NCI-H2081 (cell line): ENCODE measurements at places on chromosomes 1 and 21.

- DNase-seq = no peak
Observed at GRCh38 chr1:206709772-206710459, 25.2 kb downstream of the MAPKAPK2 start.

- no peak for DNase-seq
Observed at GRCh38 chr1:171664976-171665375, 12.5 kb upstream of the MYOC start.

- DNase-seq = no peak
Observed at GRCh38 chr1:2073382-2074230, 23.4 kb downstream of the PRKCZ start.

- DNase-seq = peak; percentile 20
Observed at GRCh38 chr1:158496374-158496773, 24.4 kb downstream of the OR10R2 start.

GRCh38 chr21:14086553-14086952 is 124.2 kb downstream of the LIPI start:
- DNase-seq = no peak

DNA sequence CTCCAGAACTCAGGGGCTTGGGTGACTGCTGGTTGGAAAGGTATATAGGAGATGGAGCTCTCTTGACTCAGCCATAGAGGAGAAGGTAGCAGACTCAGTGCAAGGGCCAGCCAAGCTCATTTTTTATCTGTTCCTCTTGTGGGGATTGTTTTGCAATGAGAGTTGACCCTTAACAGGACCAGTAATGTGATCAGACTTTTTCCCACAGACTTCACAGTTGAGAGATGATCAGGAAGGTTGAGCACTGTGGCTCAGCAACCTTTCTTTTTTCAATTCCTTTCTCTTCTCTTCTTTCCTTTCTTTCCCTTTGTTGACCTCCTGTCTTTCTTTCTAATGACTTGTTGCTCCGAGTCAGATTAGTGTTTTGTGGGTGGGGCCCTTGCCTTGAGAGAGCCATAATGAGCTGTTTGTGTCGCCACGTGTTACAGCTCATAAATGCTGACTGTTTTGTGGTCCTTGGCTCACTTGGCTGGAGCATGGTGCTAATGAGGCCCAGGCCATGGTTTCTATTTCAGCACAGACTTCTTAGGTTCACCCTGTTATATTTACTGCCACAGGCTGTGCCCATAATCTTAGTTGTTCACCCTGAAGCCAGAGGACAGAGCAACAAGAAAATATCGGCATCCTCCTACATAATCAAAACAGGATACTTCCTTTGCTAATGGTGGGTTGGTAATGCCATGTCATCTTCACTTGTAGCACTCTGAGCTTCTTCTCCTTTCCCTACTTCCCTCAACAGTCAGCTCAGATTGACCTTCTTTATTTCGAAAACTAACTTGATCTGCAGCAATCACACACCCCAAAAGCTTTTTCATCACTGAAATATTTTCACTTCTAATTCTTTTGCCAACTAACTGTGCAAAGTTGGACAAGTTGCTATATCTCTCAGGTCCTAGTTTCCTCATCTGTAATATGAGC is 13.9 kb downstream of the ADAM30 start:
- DNase-seq = no peak

- DNase-seq = no peak
Observed at GRCh38 chr1:224867715-224868114, 61.8 kb upstream of the DNAH14 start.

DNA sequence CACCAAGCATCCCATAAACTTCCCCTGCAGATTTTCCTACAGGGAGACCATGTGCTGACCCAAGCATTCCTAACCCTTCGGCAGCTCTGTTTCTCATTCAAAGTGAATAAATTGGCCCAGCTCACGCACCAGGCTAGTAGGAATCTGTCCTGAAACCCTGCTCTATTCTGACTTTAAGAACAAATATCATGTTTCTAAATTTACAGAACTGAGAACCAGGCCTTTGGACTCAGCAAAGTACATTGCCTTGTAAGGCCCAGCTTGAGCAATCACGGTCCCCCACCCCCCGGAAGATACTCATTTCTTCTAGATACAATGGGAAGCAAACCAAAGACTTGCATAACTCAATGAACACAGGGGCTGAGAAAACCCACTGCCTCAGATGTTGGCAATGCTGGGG is 160.1 kb upstream of the NFIA start:
- no peak for DNase-seq

GRCh38 chr1:54798769-54799641 is 2.1 kb downstream of the TTC22 start:
- DNase-seq = no peak

DNA sequence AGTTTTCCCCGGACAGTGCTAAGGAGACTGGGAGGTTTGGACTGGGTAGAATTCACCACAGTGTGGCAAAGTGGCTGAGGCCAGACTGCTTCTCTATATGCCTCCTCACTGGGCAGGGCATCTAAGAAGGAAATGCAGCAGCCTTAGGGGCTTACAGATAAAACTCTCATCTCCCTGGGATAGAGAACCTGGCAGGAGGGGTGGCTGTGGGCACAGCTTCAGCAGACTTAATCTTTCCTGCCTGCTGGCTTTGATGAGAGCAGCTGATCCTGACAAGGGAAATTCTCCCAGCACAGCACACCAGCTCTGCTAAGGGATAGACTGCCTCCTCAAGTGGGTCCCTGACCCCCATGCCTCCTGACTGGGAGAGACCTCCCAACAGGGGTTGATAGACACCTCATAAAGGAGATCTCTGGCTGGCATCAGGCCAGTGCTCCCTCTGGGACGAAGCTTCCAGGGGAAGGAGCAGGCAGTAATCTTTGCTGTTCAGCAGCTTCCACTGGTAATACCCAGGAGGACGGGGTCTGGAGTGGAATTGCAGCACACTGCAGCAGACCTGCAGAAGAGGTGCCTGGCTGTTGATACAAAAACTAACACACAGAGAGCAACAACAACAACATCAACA is 25.2 kb downstream of the KIFAP3 start:
- no peak for DNase-seq

GRCh38 chr1:27650539-27651175 is 15.7 kb upstream of the FGR start:
- no peak for DNase-seq

GRCh38 chr1:39272027-39272797 is 67.7 kb downstream of the MACF1 start:
- DNase-seq = peak; percentile 47

DNA sequence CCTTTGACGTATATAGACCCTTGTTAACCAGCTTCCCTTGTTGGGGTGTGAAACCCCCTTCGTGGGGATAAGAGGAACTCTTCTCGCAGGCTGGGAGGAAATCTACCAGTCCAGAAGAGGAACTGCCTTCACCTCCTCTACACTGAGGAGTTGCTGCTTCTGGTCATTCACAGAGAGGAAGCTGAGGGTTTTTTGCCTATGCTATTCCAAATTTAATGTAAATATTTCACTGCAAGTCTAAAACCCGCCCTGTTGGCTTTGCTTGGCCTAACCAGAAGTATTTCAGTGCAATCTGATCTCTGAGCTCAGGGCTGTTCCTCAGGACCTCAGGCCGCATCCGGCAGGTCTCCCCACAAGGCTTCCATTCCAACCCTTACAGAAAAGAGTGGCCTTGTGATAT is 150.1 kb downstream of the HIVEP3 start:
- no peak for DNase-seq

GRCh38 chr21:27269644-27270043 is 302.8 kb upstream of the ADAMTS5 start:
- no peak for DNase-seq

GRCh38 chr1:26910343-26911160 is 3.2 kb downstream of the NR0B2 start:
- no peak for DNase-seq

DNA sequence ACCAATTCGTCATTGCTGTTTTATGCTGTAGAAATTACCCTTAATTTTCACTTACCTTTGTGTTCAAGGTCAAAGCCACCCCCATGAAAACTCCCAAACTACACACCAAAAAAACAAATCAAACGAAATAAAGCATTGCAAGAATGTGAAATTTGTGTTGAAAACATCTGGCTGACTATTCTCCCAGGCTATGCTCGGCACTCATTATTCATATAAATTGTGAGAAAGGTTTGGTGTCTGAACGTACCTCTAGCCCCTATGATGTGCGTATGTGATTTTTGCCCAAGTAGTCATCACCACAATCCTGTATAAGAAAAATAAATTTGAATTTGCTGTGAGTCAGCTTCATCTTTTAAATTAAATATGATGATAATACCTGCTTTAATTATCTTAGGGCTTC is 34.9 kb downstream of the ADAMTS1 start:
- no peak for DNase-seq

GRCh38 chr1:154407198-154408091 is 2.3 kb downstream of the IL6R start:
- DNase-seq = no peak

GRCh38 chr1:63878932-63879331 is 105.1 kb downstream of the ROR1 start:
- DNase-seq = no peak

DNA sequence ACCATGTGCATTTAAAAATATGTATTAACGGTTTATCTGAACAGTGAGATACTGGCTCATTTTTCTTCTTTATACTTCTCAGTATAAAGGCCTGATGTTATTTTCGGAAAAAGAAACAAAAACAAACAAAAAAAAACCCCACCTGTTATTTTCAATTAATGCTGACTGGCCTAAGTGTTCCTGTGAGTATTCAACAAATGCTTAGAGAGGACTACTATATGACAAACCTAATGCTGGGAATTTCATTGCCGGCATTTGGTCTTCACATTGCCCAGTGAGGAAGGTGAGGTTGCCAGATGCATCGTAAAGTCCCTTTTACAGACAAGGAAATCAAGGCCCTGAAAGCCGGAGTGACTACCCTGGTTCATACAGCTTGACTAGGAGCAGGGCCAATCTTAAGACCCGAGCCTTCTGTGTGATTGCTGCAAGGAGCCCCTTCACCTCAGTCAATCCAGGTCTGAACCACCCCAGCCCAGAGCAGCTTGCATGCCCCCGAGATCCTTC is 599 bp downstream of the MRPL24 start:
- DNase-seq = no peak

- no peak for DNase-seq
Observed at GRCh38 chr1:218031901-218032300, 253.2 kb upstream of the RRP15 start.

GRCh38 chr1:37478451-37478881 is 4.1 kb downstream of the ZC3H12A start:
- no peak for DNase-seq

DNA sequence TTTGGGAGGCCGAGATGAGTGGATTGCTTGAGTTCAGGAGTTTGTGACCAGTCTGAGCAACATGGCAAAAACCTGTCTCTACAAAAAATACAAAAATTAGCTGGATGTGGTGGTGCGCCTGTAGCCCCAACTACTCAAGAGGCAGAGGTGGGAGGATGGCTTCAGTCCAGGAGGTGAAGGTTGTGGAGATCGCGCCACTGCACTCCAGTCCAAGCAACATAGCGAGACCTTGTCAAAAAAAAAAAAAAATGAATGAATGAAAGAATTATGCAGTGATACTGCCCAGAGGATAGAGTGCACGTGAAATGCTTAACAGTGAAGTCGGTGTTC is 429 bp upstream of the DPH2 start:
- no peak for DNase-seq

DNA sequence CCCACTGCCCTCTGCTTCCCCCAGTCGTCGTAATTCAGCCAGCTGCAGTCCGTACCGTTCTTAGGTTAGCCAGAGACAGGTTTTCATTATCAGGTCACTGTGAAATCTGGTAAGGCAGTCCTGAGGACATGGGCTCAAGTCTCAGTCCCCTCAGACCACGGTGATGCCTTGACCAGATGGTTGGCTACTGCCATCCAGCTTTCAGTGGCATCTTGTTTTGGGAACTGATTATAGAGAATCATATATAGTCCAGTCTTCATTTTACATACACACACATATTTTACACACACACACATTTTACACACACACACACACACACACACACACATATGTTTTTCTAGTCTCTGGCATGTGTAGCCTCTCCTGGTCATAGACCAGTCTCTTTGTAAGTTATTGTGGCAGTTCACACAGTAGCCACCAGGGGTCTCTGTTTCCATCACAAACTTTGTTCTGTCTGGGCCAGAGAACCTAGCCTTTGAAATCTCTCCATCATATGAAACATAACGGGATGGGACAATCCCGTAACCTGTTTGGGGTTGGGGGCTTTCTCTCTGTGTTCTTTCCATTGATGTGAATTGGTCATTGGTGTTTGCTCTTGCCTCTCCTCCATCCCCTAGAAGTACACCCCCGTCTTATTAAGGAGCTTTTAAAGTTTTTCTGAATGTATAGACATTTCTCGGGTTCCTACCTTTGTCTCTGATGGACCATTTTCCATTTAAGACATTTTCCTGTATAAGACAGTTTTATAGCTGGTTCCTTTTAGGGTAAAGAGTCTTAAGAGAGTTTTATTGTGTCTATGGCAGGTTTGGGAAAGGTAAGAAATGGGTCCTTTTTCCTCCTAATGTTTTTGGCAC is 8.4 kb upstream of the IKBKE start:
- peak; percentile 63 for DNase-seq

- no peak for DNase-seq
Observed at GRCh38 chr1:203065986-203066385, 19.8 kb downstream of the MYOG start.
